ENCODE measurements at places on chromosomes 16 and 17.

DNA sequence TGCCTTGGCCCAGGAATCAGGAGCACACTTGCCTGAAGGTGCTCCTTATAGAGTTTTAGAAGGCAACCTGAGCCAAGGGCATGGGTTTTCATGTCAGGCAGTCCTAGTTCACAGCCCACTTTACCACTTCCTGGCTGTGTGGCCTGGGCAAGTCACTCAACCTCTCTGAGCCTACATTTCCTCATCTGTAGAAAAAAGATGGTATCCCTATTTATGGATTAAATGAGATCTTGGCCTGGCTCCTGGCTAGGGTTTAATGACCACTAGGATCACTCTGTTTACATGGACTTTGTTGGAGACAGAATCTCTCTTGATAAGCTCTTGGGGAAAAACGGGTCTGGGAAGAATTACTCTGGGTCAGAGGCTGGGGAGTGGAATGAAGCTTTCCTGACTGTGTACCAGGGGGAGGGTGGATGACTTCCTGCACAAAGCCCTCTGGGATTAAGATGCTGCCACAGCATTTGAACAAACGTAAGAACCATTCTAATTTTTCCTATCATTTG lies 2.3 kb downstream of the MT2A start:
- no peak for DNase-seq

DNA sequence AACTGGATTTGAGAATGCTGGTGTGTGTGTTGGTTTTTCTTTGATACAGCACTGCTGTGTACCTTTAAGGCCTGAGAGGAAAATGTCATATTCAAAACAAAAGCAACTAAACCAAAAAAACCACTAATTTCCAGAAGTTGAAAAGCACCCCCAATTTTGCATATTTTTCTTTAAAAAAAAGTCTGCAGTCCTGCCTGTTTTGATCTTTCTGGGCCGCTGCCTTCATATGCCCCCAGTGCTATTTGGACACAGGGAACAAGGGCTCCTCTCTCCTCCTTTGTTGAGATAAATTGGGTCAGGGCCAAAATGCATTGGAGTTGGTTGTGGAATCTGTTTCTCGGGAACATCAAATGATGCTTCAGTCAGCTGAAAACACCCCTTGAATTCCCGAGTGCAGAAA lies 26.9 kb downstream of the GPT2 start:
- DNase-seq = no peak

- DNase-seq = no peak
Observed at GRCh38 chr16:12906271-12906670, 4.9 kb downstream of the SHISA9 start.

DNA sequence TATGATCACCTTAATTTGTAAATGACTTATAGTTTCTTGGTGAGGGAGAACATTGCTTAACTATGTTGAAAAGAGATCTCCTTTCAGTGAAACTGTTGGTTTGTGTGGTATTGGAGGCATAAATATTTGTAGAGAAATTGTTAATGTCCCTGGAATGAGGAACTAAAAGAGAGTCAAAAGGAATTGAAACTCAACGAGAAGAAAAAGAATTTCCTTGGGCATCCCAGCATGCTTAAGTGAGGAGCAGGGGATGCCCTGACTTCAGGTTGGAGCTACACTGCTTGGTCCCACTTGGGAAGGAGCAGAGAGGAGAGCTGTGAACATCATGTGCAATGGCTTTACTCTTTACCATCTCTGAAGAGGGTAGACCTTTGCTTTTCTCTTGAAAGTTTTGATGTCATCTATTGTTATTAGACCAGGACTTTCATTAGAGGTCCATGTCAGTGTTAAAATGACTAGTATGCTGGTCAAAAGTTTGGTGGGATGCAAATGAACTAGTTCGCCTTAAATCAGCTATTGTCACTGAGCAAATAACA lies 21.7 kb downstream of the KRT23 start:
- DNase-seq = no peak

DNA sequence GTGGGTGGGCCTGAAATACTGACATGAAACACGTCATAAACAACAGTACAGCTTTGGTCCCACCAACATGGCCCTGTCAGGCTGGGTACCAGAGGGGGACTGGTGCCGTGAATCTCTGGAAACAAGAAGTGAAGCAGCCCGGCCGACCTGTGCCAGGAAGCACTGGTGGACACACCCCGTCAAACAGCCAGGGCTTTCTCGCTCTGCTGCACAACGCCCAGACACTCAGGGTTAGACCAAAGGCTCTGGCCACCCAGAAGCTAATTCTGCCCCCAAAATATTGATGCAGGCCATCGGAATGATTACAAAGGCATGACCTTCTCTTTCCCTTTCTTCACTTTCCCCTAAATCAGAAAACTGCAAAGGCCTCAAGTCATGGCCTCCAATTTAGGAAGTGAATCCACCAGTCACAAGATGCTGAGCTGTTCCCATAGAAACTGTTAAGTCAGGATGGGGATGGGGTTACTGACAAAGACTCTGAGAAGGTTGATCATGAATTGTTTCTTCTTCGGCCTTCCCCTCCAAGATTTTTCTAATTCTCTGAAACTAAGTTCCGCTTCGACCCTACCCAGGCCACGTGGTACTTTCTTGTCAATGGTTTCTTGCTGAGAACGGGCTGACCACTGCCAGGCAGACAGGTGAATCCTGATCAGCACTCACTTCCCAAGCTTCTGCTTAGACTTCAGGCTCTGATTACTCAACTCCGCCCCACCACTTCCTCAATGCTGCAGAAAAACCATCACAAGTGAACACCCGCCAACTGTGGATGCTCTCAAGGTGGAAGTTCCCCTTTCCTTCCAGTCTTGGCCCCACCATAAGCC lies 6.7 kb downstream of the PITPNA start:
- DNase-seq = no peak

DNA sequence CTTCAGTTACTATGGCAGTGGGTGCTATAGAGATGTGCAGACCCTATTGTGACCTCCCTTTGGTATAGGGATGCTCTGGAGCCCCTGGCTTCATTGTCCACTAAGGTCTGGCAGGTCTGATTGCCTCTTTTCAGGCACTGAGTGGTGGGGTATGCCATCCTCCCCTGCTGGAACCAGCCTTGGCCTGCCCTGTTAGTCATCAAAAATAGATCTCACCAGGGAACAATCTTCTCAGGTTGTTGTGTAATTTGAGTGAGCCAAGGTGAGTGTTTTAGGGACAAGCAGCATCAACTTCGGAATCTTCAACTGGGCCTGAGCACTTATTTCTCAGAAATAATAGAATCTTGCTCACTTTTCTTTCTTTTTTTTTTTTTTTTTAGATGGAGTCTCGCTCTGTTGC lies 19.6 kb downstream of the HMOX2 start:
- DNase-seq = no peak

- no peak for DNase-seq
Observed at GRCh38 chr16:51156807-51157200, 5.7 kb upstream of the SALL1 start.
